ENCODE measurements at places on chromosomes 4 and X. TPM values are rescaled to one million over a fixed set of nuclear protein-coding genes. Genes with fewer than 3 reads are reported as not detected.

AMER1 gene
- 4.2 TPM for total RNA-seq

- DNase-seq: no peak
Measured at GRCh38 chr4:112287258-112287989, 1.7 kb upstream of the TIFA start.

F8A2 gene
- total RNA-seq: not detected

DNA sequence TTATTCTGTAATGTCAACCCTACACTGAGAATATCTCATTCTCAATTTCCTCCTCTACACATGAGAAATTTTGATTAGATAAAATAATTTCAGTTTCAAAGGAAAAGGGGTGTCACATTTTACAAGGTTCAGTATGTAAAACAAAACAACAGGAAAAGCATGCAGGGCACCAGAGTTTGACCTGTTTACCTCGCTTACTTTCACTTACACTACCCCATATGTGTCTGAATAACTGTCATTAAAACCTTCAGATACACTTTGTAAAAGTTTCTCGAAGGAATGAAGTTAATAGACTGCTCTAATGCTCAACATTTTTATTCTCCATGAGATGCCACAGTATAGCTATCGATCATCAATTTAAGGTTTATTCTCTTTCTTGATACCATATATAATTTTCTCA, 12.3 kb upstream of the PCDH10 start:
- DNase-seq: no peak
